Stimulated activated CD8-positive, alpha-beta memory T cell treated with anti-CD3 and anti-CD28 coated beads, Interleukin-4, amount 100 ng/mL, for 1 hour (primary cell): ENCODE measurements at places on chromosomes 3 and 15.
A peak's percentile ranks its signal among the peaks of the same experiment; 100 is the strongest.

DNA sequence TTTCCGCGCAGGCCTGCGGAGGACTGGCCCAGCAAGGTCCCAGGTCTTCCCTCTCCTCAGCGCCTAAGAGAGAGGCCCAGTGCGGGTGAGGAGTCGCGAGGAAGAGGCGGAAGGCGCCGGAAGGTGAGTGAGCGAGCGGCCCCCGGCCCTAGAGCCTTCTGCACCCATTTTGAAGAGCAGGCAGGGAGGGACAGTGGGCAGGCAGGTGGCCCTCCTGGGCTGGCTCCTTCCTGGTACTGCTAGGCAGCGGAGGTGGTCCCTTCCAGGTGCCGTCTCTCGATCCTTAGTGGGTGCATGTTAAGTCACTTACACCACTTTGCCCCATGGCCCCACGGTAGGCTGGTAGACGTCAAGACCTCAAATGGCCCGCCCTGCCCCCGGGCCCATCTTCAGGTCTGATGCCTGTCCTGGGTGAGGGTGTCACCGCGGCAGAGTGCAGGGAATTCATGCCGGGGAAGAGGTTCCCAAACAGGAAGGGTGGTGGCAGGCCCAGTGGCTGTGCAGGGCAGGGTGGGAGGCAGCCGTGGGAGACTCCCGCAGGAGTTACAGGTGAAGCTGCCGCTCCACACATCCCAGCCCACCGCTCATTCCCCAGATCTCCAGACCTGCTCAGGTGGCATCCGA is 14.4 kb downstream of the PAK6 start:
- no peak for DNase-seq

DNA sequence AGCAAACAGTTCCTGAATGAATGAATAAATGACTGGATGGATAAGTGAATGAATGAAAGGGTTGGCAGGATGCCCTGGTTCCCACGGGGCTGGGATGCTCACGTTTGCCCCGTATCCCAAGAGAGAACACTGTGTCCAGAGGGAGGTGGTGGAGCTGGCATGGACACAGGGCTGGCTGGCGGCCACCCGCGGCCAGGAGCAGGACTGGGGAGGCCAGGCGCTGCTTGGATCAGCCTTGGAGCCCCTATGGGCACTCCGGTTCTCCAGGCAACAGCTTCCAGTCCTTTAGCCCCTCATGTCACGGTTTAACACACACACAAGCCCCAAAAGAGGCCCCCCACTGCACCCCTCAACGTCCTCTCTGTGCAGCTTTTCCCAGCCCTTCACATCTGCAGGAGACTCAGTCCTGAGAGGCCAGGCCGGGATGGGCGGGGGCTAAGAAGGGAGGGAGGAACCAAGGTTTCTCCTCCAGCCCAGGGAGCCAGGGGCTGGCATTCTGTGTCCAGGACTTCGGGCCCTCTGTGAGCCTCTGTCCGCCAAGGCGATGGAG is 86.0 kb upstream of the ALDH1L1 start:
- DNase-seq: no peak

DNA sequence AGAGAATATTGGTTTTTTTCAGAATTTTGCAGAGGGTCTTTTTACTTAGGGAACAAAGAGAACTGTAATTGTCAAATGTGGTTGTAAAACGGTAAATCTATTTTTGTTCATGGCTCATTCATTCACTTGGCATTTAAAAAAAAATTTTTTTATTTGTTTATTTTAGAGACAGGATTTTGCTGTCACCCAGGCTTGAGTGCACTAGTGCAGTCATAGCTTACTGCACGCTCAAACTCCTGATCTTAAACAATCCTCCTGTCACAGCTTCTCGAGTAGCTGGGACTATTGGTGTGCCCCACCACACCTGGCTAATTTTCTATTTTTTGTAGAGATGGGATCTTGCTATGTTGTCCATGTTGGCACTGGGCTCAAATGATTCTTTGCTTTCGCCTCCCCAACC is 301.8 kb downstream of the LPP start:
- DNase-seq: no peak

DNA sequence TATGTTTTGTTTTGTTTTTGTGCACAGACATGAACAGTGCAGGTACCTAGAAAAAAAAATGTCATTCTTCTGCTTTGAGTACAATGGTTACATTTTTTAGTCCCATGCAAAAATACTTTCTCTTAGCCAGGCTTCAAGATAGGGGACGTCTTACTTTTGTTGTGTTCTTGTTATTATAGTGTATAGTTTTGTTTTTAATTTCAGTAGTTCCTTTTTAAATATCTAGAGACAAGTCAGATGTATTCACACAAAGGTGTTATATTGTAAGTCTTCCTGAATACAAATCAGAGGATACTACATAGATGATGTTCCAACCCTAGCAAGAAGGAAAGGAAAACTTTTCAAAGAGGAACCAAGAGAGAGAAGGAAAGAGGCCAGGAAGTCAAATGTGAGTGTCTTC is 28.8 kb upstream of the IGSF11 start:
- no peak for DNase-seq

- DNase-seq: no peak
These were observed 9.7 kb downstream of the TPM1 start for GRCh38 chr15:63052077-63052841.

DNA sequence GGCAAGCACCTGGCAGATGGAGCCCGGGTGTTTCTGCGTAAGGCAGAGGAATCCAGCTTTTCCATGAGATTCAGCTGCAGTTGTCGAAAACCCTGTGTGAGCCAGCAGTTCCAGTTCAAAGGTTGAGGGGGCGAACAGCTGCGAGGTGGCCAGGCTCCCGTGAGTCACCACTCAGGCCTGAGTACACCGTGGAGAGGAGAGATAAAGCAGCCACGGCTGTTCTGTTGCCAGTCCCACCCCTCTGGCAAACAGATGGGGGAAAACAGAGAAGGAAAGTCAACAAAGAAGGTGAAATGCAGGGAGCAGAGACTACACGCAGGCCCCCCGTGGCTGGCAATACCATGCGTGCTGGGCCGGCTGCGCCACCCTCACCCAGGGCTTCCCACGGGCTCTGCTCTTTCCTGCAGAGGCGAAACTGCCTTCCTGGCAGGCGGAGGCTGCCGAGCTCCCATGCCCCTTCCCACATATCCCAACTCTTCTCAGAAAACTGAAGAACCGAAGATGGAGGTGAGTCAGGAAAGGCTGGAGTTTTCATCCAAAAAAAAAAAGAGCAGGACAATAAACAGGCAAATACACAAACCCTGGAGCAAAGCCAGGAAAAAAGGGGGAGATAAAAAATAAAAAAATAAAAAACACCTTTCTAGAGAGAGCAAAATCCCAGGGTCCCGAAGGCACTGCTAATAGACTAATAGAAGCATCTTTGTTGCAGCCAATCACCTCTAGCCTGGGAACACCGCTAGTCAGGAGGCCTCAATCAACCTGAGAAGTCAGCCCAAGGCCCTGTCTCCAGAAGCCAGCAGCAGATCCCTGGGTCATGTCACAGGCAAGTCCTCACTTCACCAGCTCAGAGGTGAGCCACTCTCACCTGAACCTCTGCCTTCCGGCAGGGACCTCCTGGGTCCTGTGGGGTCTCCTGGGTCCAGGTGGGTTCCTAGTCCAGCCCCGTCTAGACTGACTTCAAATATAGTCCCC is 37.7 kb downstream of the FAM174B start:
- DNase-seq: no peak

DNA sequence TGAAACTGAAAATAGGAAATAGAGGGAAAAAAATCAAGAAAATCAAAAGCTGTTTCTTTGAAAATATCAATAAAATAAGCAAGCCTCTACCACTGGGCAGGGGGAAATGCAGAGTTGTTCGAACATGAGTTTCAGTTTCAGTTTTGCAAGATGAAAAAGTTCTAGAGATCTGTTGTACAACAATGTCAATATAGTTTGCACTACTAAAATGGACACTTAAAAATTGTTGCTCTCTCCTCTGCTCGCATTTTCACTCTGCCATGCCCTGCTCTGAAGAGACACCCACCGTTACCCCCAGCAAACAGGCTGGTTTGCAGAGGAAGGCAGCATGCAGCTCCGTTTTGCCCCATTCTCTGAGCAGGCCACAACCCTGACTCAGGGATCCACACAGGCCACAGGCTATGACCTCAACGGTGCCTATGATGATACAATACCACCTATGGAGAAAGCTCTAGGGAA is 64.5 kb downstream of the ZNF148 start:
- peak; percentile 2 for DNase-seq

GRCh38 chr15:36024031-36024688 is 478.2 kb upstream of the DPH6 start:
- DNase-seq: no peak

DNA sequence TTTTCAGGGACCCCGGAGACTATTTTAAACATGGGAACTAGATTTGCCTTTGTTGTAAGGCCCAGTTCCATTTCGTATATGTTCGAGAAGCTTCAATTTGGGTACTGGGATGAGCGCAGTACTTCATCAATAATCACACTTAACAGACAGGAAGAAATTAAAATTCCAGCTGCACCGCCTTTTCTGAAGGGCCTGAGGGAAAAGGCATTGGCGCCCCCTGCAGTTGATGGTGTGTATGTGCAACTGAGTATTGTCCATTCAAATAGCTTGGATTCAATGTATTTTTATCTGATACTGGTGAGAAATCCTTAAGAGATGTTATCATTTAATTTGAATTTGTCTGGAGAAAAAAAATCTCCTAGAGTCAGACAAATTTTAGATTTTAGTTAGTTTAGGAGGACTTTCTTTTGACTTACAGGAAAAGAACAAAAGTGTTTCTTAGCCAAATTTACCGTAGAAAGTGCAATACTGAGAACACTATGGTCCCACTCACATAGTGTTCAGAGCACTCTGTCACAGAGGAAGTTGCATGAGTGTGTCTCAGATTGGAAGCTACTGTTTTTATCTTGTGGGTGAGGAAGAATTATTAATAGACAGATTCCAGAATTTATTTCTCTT is 5.4 kb upstream of the ALDH1A2 start:
- DNase-seq: no peak

- no peak for DNase-seq
These were observed 526.6 kb upstream of the ZNF717 start for GRCh38 chr3:76311941-76312340.

- DNase-seq: no peak
These were observed 68.8 kb downstream of the ANXA2 start for GRCh38 chr15:60328852-60329443.

DNA sequence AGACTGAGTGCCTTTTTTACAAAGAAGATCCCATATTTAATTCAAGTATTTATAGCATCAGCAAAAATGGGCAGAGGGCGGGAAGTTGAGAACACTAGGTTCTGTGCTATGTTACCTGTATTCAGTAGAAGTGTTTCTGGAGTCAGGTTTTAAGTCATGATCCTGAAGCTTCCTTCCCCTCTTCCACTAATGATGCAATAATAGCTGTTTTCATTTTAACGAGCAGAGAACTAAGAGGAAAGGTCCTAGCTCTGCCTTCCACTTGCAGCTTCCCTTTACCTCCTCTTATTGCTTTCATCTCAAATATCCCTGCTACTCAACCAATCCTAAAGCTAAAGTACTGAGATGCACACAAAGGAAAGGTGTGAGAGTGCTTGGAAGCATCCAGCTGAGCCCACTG is 16.9 kb upstream of the TMOD3 start:
- DNase-seq: no peak

- DNase-seq: no peak
These were observed 206.8 kb upstream of the TGFBR2 start for GRCh38 chr3:30399394-30400181.

DNA sequence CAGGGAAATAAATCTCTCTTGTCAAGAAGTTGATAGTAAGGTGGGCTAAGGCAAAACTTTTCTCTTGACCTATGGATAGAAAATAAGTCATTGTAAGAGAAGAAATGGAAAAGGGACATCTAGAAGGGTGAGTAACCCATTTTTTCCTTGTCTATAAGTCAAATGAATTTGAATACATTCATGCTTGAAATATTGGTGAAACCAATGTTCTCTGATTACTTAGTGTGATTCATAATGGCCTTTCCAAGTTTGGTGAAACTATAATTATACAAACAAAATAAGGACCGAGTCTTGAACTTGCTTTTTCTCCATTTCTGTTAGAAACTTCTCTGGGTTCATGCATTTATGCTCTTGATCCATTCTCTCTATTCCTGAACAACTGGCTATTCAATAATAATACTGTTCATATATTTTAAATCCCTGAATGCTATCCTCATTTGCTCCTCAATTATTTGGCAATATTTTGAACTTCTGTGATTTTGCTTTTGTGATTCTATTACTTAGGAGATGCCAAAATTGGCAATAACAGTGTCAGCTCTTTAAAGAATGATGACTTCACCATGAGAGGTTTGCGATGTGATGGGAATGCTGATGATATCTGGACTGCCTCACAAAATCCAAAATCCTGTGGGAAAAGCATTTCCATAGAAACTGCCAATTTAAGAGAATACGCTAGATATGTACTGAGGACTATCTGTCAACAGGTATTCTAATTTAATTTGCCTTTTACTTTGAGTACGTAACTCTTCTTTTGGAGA is 12.3 kb downstream of the P2RY12 start:
- no peak for DNase-seq

DNA sequence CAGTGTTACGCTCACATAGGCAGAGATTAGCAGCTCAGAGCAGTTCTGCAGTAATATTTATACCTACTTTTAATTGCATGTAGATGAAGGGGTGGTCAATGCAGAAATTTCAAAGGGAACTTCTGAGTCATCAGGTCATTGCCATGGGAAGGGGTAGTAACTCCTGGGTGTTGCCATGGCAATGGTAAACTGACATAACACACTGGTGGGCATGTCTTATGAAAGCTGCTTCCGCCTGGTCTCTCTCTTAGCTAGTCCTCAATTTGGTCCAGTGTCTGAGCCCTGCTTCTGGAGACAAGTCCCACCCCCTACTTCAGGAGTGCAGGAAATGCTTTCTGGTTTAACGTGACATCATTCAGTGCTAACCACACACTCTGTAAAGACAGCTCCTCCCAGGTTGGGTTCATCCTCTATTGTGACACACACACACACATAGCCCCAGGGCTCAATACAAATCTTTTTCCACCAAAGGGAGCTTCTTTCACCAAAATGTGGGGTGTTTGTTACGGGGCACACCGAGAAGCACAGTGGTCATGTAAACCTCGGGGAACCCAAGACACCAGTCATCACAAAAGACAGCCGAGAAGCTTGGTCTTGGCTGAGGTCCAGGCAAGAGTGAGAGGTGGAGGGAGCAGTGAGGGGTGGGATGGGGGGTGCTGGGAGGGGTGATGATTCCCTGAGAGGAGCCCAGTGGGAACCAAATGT is 74.5 kb downstream of the TLE3 start:
- DNase-seq: no peak

DNA sequence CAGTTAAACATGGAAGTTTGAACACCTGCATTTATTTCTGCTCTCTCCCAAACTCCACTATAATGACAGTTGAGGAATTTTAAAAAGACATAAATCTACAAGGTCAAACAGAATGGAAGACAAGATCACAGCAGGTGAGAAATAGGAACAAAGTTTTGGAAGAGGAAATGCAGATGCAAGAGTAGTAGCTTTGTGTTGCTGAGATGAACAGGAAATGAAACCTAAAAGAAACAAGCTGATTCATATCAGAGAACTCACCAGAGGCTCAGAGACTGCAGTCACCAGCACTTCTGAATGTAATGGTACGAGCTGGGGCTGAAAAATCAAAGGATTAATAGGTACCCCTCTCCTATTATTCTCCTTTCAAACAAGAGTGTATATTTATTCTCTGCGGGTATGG is 459.9 kb downstream of the RAP2B start:
- no peak for DNase-seq

- DNase-seq: no peak
These were observed 140.7 kb upstream of the NR2E3 start for GRCh38 chr15:71669688-71670087.

GRCh38 chr3:195549931-195550519 is 6.9 kb upstream of the PPP1R2 start:
- DNase-seq: peak; percentile 66

- peak; percentile 82 for DNase-seq
These were observed 44.2 kb downstream of the RBPMS2 start for GRCh38 chr15:64731012-64731804.

- DNase-seq: no peak
These were observed 127.9 kb downstream of the FMN1 start for GRCh38 chr15:33066584-33066983.
